CD4-positive, alpha-beta T cell treated with Interleukin-12 subunit alpha and Interleukin-12 subunit beta, for 1 hour (primary cell): ENCODE measurements at places on chromosomes 5 and 9.
A peak's percentile ranks its signal among the peaks of the same experiment; 100 is the strongest.

DNA sequence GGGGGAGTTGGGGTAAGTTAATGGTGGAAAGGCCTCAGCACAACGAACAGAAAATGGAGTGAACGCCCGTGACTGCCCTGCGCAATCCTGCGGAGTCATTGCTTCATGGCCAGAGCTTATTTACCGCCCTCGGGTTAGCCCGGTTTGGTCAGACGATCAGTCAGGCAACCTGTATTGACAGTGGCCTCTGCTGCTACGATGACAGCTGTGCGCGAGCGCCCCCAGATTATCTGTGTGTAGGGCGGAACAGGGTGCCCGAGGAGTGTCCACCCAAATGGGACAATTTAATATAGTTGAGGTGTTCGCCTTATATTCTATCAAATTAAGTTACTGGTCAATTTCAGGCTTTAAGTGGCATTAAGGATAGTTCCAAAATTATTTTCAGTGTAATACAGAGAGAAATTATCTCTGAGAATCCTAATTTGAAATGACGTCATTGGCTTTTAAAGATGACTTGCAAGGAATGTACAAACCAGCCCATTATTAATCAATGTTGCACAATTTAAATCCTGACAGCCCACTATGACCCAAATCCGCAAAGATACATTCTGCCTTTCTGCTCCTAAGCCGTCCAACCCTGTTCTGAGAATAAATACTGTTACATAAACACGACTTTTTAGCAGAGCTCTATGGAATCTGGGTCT, 879 bp upstream of the UBQLN1 start:
- DNase-seq, result peak; percentile 71

GRCh38 chr5:35938568-35939227, at the start of gene CAPSL:
Gene CAPSL (minus strand): TSS chr5:35938622. CDS start chr5:35921120, 17,502 bp downstream.
- no peak for DNase-seq

- no peak for DNase-seq
These were observed 504.5 kb downstream of the NFIB start for GRCh38 chr9:13809401-13809800.

DNA sequence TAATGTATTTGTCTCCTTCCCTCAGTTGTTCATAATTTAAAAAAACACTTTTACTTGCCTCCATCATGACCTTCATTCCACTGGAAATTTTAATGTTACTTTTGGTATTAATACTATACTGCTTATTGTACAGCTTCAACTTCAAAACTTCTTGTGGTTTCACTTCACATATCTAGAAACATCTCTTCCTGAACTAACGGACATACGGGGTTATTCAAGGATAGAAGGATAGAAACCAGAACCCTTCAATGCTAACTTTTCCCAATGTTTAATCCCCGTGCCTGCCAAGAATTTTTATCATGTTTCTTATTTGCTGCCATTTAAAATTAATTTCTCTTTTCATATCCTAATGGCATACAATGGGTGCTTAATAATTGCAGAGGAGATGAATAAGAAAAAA, 36.3 kb upstream of the SETD9 start:
- DNase-seq, result no peak

DNA sequence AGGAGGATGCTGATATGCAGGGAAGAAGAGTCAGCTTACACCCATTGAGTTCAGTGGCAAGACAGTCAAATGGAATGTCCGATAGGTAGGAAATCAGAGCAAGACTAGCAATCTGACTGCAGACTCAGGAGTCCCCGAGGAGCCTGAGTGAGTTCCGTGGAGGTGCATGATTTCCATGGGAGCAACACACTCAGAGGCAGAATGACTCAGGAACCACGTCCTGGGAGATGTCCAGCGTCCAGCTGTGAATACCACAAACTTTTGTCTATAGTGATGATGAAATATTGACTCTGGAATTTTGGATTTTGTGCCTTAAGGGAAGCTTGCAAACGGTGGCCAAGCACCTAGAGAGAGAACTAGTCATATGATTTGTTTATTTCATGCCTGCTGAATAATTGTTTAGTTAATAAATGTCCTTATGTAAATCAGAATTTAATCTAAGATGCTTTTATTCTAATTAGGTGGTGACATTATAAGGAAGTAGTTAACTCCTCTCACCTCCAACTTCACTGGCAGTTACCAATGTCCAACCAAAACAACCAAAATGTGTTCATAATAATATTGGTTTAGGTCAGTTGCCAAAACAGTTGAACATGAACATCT, 100.4 kb downstream of the PDE4D start:
- DNase-seq, result no peak

DNA sequence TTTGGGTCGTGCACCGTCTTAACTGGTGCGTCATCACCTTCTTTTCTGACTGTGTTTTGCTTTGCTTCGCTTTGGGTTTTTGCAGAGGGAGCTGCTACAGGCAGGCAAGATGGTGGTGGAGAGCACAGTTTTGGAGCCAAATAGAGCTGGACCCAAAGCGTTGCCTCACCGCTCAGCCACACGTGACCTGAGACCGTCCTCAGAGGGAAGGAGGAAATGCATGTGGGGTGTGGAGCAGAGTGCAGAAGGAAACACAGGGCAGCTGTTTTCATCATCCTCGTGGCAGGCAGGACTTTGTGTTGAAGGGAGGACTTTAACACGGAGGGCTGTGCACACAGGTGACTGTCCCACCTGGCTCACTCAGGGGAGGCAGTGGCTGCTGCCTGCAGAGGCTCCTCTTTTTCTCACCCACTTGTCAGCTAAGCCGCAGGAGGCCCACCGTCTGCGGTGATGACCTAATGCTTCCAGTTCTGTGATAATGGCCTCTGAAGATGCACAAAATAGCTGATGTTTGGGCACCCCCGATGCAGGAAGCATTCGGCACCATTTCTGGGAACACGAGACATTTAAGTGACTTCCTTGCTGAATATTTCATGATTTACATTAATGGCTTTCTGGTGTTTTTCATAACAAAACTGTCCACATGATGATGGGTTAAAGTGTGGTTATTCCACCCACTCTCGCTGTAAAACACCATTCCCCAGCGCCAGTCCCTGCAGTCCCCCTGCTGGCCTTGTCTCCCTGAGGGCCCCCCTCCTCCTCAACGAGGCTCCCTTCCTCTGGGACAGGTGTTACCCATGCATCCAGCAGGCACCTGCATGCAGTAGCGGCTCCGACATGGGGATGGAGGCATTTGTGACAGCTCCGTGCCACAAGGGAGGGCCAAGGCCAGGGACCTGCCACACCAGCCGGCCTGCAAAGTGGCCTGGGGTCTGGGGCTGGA, 12.4 kb upstream of the UBAC1 start:
- no peak for DNase-seq

- no peak for DNase-seq
These were observed 4.6 kb downstream of the SEMA6A start for GRCh38 chr5:116569999-116570398.

DNA sequence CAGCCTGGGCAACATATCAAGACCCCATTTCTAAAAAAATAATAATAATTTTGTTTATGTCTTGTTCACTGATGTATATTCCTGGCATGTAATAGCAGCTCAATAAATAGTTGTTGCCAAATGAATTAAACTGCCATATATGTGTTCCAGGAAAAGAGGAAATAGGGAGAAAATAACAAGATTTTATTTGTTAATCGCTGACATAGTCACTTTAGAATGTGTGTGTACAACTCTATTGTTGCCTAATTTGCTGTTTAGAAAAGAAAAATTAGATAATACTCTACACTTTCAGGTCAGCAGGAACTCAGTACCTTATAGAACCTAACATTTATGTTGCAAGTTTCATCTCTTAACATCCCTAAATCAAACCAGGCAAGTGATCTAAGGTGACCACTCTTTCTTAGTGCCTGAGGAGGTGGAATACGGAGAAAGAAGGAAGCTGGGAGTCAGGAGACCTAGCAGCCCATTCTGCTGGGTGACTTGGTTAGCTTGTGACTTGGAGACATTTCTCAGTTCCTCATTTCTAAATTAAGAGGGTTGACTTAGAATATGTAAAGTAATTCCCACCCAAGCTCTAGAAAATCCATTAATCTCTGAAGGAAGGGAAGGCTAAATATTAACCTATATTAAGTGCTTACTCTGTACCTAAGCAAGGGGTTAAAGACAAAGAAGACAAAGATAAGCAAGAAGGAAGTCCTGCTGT, 110.3 kb upstream of the IQGAP2 start:
- DNase-seq, result no peak

DNA sequence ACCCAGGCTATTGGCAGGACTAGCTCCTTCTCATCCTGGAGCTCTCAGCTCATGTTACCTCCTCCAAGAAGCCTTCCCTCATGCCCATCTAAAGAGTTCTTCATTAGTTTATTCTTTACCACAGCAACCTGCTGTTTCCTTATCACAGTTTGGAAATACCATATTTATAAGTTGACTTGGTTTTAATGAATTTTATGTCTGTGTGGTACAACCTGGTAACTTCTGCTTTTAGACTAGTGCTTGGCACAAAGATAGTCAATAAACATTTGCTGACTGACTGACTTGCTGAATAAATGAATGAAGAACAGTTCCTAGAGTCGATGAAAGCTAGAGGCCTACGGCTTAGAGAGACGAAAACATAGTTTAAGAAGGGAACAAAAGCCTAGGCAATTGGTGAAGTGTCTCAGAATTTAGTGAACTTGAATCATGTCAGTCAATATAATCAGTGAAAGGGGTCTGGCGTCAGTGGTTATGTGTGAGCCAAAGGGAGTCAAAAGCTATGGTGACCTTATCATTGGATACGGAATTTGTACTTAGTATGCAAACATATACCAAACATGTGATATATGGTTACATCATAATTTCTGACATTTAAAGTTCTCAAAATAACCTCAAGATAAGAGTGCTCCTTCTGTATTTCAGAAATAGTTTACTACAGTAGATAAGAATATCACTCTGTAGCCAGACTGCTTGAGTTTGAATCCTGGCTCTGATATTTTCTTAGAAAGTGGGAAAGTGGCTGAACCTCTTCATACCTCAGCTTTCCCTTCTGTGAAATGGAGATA, 239.5 kb downstream of the MCTP1 start:
- DNase-seq, result no peak

DNA sequence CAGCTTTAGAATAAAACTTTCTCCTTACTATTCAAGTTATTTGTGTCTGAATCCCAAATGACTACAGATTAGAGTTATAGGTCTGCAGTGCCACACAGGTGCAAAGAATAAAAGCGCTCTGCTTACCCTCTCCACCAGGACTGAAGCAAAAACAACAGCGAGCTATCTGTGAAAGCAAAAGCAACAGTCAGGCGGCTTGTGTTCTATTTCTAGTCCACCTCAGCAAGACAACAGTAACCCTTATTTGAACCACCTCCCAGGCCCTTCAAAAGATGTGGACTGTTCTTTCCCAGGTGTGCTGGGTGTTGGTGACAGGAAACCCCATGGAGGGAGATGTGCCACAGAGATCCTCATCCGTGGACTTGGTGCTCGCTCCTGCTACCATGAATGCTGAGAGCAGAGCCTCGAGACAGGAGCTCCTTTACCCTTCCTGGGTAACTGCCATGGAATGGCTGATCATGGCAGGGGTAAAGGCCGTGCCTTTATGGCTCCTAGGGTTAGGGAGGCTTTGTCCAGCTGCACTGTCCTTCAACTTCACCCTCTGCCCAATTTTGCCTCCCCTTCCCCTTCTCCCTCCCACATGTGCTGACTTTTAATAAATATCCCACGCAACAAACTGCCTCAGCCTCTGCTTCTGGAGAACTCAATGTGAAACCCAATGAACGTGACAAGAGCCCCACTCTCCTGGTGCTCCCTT, 108.6 kb downstream of the SERINC5 start:
- no peak for DNase-seq

GRCh38 chr5:178193251-178193809, 6.2 kb upstream of the GMCL2 start:
- DNase-seq, result no peak
